ENCODE measurements at places on chromosomes 5 and 9. TPM values are rescaled to one million over a fixed set of nuclear protein-coding genes. Genes with fewer than 3 reads are reported as not detected.

Gene ENTREP1
- 0.74 TPM for total RNA-seq

Gene GOLM1
- total RNA-seq, result 115 TPM

Gene CDX1
- total RNA-seq, result not detected

Gene MYOZ3
- 0.06 TPM for total RNA-seq

Gene CCDC112
- total RNA-seq, result 6.6 TPM

Gene SEMA6A
- 0.15 TPM for total RNA-seq

Gene SAXO1
- total RNA-seq, result not detected

Gene PDGFRB
- total RNA-seq, result 0.80 TPM

Gene MAMDC2
- total RNA-seq, result 0.27 TPM

Gene HK3
- not detected for total RNA-seq

Gene OR1J2
- total RNA-seq, result not detected

Gene PCDHB2
- total RNA-seq, result 3.3 TPM

Gene LHX3
- total RNA-seq, result 0.08 TPM

Gene GFI1B
- 0.09 TPM for total RNA-seq

Gene VLDLR
- total RNA-seq, result 17.3 TPM

Gene ARID3C
- 0.17 TPM for total RNA-seq

Gene GABBR2
- 0.14 TPM for total RNA-seq

Gene PTGDS
- 1.4 TPM for total RNA-seq

Gene MUSK
- not detected for total RNA-seq

Gene PCDHGA3
- 0.02 TPM for total RNA-seq

Gene TRIM7
- total RNA-seq, result 40.4 TPM

Gene C5orf46
- not detected for total RNA-seq

Gene PRKAA1
- 37.3 TPM for total RNA-seq

Gene NUTM2G
- not detected for total RNA-seq

Gene BHMT2
- total RNA-seq, result not detected

Gene SHISAL2B
- total RNA-seq, result not detected

Gene MZB1
- not detected for total RNA-seq

Gene TMEM171
- 4.0 TPM for total RNA-seq

Gene CA9
- 6.0 TPM for total RNA-seq

Gene NAA35
- 25.3 TPM for total RNA-seq

Measured in A549 treated with AZD2906 at 1 μM for 4 hours (cell line).